LHCN-M2 (cell line): ENCODE measurements at places on chromosomes 5 and 9. TPM values are rescaled to one million over a fixed set of nuclear protein-coding genes. Genes with fewer than 3 reads are reported as not detected.

GRCh38 chr5:178766936-178767912, 36.8 kb upstream of the ZNF354A start:
- no peak for DNase-seq

GRCh38 chr9:69326261-69326660, 1.2 kb downstream of the ENTREP1 start:
- no peak for DNase-seq

DNA sequence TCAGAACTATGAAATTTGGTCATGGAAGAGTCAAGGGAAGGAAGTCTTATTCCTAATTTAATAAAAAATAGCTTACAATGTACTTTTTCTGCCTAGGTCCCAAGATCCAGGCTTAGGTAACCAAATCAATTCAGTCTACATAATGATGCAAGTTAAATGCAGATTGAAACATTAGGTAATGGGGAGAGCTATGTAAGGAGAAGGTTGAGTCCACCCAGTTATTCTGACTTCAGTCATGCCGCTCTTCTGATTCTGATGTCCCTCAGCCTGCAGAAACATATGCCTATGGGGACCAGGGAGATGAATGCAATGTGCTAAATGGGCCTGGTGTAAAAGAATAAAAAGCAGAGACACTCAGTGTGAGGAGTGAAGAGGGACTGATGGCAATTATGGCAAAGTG, 63.9 kb downstream of the MAMDC2 start:
- DNase-seq: no peak

- DNase-seq: no peak
Measured at GRCh38 chr9:86604741-86605140, 250.5 kb upstream of the TUT7 start.

- DNase-seq: no peak
Measured at GRCh38 chr9:36292641-36293040, 34.4 kb upstream of the GNE start.

DNA sequence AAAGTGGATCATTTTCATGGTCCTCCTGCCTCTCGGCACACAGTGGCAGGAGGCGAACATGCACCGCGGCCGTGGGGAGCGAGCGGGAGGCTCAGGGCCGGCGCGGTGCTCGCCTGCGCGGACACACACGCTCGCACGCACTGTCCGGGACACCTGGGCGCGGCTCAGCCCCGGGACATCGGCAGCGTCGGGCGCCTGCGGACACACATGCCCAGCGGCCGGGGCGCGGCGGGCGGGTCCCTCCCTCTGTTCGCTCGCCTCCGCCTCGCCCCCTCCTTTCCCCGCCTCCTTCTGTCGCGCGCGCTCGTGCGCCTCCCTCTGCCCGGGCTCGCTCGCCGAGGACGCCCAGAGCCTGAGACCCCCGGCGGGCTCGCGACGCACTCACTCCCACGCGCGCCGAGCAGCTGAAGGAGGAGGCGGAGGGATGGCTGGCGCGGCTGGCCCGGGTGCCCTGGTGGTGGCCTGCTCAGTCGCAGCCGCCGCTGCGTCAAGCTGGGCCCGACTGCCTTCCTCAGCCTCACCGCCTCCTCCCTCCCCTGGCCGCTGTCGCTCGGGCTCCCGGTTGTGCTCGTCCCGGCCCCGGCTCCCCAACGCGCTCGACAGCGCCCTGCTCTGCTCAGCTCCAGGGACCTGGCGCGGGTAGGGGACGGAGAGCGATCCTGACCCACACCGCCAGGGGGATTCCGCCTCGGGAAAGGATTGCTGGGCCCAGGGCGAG, at the start of gene FRMD3:
TSS of gene FRMD3 (minus strand) at position 230 of the 718 bp plus-strand sequence. CDS start at position 60, 170 bp downstream.
- DNase-seq: peak; percentile 75

GRCh38 chr5:168672888-168673287, 93.7 kb upstream of the PANK3 start:
- no peak for DNase-seq

DNA sequence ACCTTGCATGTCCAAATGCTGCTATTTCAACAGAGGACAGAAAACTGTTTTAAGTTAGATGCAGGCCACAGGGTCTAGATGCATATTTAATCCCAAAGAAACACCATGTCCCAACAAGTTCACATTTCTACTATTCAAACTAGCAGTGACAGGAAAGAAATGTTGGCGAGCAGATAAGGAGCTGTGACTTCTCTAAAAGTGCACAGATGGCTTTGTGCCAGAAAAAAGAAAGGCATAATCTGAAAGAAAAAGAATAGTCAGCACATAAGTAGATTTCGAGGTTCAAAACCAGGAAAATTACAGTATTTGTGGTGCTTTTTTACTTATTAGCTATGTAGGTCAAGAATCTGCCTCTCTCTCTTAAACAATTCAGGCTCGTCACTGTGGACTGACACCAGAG, 178.3 kb downstream of the DNAH5 start:
- no peak for DNase-seq

DNA sequence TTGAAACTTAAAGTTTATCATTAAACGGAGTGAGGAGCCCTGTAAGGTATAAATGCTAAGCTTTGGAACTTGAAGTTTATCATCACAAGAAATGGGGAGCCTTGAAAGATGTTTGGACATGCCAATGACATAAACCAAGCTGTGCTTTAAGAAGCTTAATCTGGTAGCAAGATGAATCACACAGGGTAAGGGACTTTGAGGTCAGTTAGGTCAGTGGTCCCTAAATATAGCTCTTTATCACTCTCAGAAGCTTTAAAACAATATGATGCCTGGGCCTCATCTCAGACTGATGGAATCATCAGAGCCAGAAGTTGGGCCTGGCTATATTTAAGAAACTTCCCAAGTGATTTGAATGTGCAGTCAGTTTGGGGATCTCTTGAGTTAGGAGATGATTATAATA, 85.7 kb downstream of the TNC start:
- DNase-seq: no peak

- peak; percentile 98 for DNase-seq
Measured at GRCh38 chr5:115461506-115462290, 82.9 kb downstream of the FEM1C start.

DNA sequence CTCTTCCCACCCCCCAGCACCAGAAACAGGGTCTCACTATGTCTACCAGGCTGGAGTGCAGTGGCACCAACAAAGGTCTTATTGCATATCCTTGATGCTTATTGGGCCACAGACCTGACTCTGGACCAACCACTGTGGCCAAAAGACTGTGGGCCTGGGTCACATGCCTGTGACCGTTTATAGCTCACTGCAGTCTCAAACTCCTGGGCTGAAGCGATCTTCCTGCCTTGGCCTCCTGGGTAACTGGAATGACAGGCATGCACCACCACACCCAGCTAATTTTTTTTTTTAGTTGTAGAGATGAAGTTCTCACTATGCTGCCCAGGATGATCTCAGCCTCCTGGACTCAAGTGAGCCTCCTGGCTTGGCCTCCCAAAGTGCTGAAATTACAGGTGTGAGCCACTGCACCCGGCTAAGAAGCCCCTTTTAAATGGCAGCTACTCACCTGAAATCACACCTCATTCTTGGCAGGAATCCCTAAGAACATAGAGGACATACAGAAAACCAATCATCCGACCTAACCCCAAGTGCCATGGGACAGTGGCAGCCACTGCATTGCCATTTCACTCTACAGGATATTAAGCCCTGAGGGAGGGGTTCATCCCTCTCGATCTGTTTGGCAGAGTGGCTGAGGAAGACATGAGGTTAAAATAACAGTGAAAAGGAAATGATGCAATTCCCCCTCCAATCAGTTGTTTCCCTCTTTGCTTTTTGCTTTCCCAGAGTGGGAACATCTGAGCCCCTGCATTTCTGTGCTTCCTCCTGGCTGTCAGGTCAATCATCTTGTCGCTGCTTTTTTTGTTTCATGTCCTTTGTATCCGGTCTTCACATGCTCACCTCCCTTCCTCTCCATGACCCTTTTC, 74.6 kb downstream of the LRRC70 start:
- DNase-seq: no peak

DNA sequence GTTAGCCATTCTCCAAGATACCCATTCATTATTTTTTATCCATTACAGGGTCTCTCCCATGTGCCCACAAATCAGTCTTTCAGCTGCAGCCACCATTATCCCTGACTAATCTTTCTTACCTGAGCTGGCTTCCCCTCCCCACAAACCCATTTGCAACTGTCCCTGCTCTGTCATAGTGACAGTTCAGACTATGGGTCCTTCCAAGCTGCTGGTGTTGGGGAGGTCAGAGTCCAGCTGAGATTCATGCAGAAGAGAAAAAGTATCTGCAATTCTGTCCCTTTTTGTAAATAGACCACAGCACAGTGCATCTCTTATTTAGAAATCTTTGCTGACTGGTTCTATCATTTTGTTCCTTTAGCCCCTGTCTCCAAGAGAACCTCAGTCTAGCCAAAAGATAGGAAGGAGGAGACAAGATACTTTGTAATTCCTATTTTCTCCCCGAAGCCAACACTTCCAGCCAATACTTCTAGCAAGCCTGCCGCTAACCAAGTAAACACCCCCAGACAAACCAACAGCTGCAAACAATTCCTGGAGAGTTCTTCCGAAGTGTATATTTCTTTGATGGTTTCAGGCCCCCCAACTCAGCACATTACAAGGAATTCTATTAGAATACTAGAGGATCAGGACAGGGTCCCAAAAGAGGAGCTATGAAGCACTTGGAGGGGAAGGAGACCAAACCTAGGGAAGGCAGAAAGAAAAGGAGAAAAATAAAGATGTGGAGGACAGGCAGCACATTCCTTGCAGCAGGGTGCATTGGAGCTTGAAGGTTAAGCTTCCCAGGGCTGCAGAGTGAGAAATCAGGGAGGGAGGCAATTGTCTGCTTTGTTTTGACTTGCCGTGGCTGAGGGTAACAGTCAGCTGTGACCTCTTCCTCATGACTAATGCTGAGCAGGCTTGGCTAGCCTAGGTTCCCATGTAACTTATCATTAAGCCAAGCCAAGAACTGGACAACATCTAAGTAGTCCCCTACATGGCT, 148.5 kb downstream of the SGCD start:
- peak; percentile 96 for DNase-seq

DNA sequence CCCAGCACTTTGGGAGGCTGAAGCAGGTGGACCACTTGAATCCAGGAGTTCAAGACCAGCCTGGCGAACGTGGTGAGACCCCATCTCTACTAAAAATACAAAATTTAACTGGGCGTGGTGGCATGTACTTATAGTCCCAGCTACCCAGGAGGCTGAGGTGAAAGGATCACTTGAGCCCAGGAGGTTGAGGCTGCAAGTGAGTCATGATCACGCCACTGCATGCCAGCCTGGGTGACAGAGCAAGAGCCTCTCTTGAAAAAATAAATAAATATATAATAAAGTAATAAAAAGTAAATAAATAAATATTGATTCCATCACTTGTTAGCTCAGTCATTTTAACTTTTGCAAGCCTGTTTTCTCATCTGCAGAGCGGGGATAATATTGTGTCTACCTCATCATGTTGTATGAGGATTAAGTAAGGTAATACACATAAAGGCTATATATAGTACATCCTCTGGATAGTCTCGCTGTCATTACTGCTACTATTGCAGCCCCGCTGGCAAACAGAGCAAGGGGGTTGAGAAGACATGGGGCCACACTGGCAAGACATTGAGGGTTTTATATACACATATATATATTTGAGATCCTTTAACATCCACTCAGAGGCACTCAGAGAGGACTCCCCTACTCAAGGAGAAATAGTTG, 210.9 kb downstream of the C9orf152 start:
- DNase-seq: no peak

GRCh38 chr5:136772491-136772890, 407.1 kb upstream of the TRPC7 start:
- peak; percentile 30 for DNase-seq

- DNase-seq: no peak
Measured at GRCh38 chr9:136662656-136663581, at the start of gene EGFL7. EGFL7 (plus strand) TSS chr9:136662916; CDS start chr9:136668283, 5,367 bp downstream.

GRCh38 chr5:151686674-151687407, at the start of gene SPARC:
SPARC (minus strand) TSS chr5:151686915; CDS start chr5:151676188, 10,727 bp downstream.
- peak; percentile 99 for DNase-seq

- no peak for DNase-seq
Measured at GRCh38 chr9:131752231-131752884, 12.5 kb upstream of the RAPGEF1 start.

- no peak for DNase-seq
Measured at GRCh38 chr5:20028506-20028905, 40.5 kb upstream of the CDH18 start.

GRCh38 chr9:122865300-122865699, 36.9 kb upstream of the PDCL start:
- DNase-seq: no peak

DNA sequence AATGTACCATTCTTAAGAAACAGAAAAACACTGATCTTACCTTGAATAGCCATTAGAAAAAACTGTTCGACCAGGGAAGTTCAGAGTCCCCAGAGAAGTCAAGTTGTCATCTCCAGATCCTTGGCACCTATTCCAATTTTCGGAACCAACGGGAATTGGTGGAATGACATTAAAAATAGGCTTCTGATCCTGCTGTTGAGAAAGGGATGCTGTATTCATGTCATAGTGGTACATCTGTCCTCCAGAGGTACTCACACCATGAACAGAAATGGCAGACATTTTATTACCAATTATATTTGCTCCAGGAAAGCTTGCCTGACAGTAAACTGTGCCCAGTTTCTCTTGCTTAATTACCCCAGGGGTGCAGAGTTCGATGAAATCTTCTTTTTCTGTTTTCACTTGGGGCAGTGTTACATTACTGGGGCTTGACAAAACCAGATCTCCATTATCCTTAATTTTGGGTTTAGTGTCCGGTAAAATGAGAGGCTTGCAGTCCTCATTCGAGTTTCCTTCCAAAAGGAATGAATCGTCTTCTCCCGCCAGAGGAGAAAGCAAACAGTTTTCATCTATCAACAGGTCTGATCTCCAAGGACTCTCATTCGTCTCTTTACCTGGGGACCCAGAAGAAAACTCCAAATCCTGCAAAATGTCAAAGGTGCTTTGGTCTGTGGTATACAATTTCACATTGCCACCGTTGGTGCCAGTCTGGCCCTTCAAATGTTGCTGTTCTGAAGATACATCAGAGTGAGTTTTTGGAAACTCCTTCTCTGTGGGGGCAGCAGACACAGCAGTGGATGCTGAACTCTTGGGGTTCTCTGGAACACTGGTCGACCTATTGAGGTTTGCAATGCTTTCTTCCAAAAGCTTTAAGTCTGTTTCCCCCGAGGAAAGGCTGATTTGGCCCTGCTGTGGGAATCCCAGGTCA, 3.6 kb downstream of the NR3C1 start:
- no peak for DNase-seq

Gene LHX2
- 2.4 and 3.4 TPM in 2 replicates for total RNA-seq

Gene SUSD1
- total RNA-seq: 5.5 and 6.8 TPM in 2 replicates

Gene TYRP1
- total RNA-seq: not detected in 2 replicates

Gene GPR150
- 1.3 and 1.6 TPM in 2 replicates for total RNA-seq

Gene SPINK6
- not detected in 2 replicates for total RNA-seq

Gene ANXA1
- total RNA-seq: 438 and 444 TPM in 2 replicates

Gene BARX1
- total RNA-seq: not detected in 2 replicates

Gene ZNF367
- total RNA-seq: 19.6 and 21.8 TPM in 2 replicates
